ENCODE measurements at places on chromosomes 3 and 15. TPM values are rescaled to one million over a fixed set of nuclear protein-coding genes. Genes with fewer than 3 reads are reported as not detected.

The A4GNT gene
- total RNA-seq: not detected

GRCh38 chr3:153291059-153291685 is 129.1 kb downstream of the RAP2B start:
- DNase-seq: peak; percentile 65

- no peak for DNase-seq
These were observed 140.5 kb downstream of the LRRK1 start for GRCh38 chr15:101059381-101060341.

- DNase-seq: no peak
These were observed 75.4 kb downstream of the XXYLT1 start for GRCh38 chr3:195195321-195196209.

- DNase-seq: no peak
These were observed 214.4 kb upstream of the CBLB start for GRCh38 chr3:106083207-106083606.

GRCh38 chr15:57044072-57044702 is 125.7 kb downstream of the TCF12 start:
- DNase-seq: no peak

- DNase-seq: no peak
These were observed 625 bp downstream of the COL6A6 start for GRCh38 chr3:130517602-130518001.

- no peak for DNase-seq
These were observed 633.8 kb downstream of the IGSF11 start for GRCh38 chr3:118400886-118401285.
